Activated T-helper 1 cell treated with Interleukin-2 at 50 U/mL for 16 hours (primary cell): ENCODE measurements at places on chromosomes 7 and 10.
A peak's percentile ranks its signal among the peaks of the same experiment; 100 is the strongest.

- DNase-seq: no peak
These were observed 101.5 kb upstream of the RAB11FIP2 start for GRCh38 chr10:118148247-118148646.

DNA sequence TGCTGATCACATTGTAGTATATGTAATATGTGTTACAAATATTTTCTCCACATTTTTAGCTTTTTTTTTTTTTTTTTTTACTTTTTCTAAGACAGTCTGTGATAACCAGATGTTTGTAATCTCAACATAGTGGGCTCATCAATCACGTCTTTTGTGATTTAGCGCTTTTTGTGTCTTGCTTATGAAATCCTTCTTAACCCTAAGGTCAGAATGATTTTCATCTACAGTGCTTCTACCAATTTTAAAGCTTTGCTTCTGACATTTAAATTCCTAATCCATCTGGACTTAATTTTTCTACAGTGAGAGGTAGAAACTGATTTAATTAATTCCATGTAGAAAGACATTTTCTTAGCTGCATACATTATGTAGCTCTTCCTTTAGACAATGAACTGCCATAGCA is 626.4 kb downstream of the TNS3 start:
- DNase-seq: no peak

DNA sequence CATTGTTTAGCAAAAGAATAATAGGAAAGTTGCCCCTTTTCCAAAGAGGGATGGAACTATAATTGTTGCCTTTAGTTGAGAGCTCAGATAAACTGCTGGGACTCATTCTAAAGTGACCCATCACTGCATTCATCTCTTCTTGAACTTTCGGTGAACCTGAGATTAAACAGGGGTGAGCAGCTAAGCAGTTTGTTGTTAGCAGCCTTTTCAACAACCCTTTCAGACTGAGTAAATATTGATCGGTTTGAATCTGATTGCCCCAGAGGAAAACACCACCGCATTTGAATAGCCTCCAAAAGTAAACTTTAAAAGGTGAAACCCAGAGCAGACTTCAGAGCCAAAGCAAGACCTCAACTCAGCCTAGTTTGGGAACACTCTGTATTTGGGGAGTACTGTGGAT is 4.7 kb downstream of the HOXA1 start:
- no peak for DNase-seq

GRCh38 chr7:36880108-36880507 is 155.8 kb upstream of the AOAH start:
- no peak for DNase-seq

- DNase-seq: peak; percentile 33
These were observed 6.7 kb downstream of the ATP6V1F start for GRCh38 chr7:128869138-128869943.

DNA sequence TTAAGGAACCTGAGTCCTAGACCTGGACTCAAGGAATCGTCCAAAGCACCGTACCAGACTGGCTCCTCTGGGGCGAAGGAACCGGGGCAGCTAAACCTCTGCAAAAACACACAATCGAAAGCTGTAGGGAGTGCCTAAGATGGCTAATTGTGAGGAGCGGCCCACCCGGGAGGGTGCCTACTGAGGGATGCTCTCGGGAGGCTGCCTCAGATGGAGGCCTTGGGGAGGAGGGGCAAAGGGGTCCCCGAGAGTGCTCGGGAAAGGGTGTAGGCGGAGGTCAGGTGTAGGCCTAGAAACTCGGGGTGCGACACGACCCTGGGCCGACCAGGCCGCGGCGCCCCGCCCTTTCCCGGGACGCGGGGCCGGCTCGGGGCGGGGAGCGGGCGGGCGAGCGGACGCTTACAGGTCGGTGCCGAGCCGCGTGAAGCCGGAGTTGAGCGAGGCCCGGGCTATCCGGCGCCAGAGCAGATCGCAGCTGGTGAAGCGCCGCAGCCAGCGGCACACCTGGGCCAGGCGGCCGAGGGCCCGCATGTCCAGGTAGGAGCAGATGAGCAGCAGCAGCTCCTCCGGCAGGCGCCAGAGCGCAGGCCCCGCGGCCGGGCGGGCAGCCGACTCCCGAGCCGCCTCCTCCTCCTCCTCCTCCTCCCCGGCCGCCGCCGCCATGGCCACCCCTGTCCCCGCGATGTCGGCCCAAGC is 844 bp downstream of the FBXW4 start:
- peak; percentile 58 for DNase-seq

DNA sequence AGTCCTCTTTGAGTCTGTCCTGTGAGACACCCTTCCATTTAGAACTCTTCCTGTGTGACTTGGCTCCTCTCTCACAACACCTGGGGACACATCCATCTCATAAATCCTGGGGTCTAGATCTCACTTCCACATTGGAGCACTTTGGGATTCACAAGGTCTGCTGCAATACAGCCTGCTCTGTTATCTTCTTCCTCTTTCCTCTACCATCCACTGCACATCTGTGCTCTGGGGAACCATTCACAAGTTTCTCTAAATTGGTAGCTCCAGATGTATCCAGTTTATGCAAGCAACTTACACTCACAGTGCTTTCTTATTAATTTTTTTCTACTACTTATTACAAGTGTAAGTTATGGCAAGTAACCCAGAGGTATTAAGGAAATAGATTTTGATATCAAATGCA is 5.5 kb upstream of the FIGNL1 start:
- DNase-seq: no peak

DNA sequence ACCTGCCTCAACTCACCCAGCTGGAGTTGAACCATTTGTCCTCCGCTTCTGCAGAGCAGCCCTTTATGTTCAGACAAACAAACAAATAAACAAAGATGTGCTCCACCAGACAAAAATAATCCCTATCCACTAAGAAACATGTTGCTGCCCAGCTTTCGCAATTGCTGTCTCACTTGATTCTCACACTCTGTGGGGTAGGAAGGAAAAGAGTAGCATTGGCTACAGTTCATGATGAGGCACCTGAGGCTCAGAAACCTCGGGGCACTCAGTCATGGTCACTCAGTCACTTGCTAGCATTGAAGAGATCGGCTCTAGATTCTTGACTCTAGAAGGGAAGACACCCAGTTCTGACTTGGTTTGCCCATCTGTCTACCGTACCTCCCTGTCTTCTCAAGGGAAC is 88.0 kb upstream of the ZMIZ1 start:
- no peak for DNase-seq

GRCh38 chr10:35328404-35329037 is 7.8 kb upstream of the CCNY start:
- DNase-seq: no peak

DNA sequence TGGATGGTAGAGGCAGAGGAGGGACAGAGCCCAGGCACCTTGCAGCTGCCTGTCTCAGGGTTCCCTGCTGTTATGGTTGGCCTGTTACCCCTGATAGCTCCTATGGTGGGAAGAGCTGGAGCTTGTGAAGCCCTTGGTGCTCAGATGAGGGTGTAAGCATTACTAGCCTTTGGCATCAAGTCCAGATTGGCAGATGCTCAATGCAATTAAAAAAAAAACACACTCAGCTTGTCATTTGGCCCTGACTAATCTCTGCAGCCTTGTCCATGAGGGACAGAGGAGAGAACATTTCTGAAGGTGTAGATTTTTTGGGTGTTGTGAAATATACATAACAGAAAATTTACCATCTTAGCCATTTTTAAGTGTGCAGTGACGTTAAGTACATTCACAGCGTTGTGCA is 86.3 kb downstream of the PLPP4 start:
- DNase-seq: no peak

DNA sequence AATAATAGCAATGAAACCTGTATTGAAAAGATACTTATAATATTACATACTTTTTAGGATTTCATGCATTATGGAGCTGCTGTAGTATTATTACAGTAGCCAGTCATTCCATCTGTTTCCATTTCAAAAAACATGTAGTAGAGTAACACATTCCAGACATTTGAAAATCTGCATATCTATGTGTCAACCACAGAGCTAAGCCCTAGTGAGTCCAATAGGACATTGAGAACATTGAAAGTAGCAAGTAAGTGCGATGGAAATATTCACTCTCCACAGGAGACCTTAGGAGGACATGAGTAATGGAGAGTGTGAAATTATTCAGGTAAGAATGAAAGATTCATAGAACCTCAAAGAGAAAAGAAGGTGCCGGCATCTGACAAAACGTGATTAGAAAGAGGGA is 15.3 kb downstream of the NSMCE4A start:
- DNase-seq: no peak

GRCh38 chr7:18873734-18874336 is 243.6 kb downstream of the TWIST1 start:
- DNase-seq: no peak

DNA sequence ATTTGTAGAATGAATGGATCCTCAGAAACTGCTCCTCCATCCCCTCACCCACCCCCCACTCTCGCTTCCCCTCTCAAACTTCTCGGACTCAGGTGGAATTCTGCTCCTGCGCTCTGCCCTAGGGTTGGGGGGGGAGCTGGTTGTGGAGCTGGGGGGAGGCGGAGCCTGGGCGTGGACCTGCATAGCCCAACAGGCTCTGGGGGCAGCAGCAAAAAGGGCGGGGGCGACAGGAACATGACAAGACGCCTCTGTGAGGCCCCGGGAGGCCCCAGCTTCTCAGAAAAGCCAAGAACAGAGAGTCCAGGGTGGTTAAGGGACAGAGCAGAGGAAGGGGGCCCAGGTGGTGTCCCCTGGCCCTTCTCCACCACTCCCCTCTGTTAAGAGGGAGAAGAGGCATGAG is 3.5 kb downstream of the TSC22D4 start:
- DNase-seq: no peak

DNA sequence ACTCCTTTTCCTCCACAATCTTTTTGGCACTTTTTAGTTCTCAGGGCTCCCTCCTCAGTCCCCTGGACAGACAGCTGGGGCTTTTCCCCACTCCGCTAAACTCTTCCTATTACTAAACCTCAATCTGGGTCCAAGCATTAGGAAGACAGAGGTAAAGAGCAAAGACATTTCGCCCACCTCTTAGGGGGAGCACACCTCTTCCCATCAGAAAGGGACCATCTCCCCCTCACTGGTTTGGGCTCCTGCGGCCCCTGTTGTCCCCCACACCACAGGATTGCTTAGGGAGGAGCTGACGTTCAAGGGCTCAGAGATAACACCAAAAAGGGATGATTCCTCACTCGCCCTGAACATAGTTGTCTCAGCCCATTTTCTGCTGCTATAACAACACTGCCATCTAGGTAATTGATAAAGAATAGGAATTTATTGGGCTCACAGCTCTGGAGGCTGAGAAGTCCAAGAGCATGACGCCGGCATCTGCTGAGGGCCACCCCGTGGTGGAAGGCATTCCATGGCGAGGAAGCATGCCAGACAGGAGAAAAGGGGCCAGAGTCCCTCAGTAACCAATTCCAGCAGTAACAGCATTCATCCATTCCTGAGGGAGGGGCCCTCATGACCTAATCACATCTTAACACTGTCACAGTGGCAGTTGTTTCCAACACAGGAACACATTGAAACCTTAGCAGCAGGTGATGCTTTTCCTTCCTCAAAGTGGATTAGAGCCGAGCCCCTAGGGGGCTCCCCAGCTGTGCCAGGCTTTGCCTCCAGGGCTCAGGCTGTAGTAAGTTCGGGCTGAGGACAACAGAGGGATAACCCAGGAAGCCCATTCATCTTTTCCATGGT is 209.6 kb downstream of the EBF3 start:
- no peak for DNase-seq

GRCh38 chr10:132420981-132421846 is 24.2 kb downstream of the PWWP2B start:
- DNase-seq: no peak

DNA sequence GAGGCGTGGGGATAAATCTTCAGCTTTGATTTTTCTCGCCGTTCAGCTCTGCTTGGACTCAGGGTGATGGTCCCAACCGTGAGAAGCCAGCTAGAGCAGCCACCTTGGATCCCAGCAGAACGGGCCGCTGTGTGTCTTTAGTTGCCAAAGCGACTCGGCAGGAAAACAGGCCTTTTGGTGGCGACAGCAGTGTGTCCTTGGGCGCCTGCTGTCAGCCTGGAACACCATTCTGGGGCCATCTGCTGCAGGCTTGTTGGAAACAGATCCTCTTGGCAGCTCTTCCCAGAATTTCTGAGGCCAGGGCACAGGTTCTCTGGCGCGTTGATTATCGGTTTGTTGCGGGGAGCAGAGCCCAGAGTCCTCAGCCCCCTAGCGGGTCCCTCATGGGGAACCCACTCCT is 97.6 kb downstream of the CUX1 start:
- DNase-seq: no peak

GRCh38 chr7:100632951-100633717 is 8.2 kb downstream of the TFR2 start:
- peak; percentile 43 for DNase-seq

DNA sequence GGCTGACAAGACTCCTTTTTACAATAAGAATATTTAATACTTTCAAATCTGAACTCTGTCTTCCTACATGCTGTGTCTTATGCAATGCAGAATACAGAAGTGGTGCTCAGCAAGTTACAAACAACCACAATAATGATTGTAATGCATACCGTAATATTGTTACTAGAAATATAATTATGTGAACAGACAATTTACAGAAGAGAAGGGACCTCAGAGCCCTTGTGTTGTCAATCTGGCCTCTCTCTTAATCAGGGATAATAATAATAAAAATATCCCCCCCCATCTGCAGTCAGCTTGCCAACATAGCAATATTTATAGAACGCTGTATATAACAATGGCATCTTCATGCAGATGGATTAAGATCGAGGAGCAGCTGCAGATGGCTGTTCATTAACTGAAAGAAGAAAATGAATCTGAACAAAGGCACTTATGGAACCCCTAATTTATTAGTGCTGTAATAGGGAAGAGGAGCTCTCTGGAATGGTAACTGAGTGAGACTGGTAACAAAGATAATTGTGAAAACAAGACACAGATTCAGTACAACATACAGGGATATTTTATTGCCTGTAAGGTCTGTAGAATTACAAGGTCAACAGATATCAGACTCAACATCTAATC is 106.3 kb downstream of the TMEM26 start:
- DNase-seq: no peak

- no peak for DNase-seq
These were observed 97.9 kb upstream of the KLF14 start for GRCh38 chr7:130831817-130832481.

- DNase-seq: no peak
These were observed 101.3 kb downstream of the TWIST1 start for GRCh38 chr7:19016140-19016539.

GRCh38 chr7:106865130-106866041 is at the start of gene PIK3CG:
TSS of gene PIK3CG (plus strand) at chr7:106865282. CDS start at chr7:106867562, 2,280 bp downstream.
- DNase-seq: no peak

DNA sequence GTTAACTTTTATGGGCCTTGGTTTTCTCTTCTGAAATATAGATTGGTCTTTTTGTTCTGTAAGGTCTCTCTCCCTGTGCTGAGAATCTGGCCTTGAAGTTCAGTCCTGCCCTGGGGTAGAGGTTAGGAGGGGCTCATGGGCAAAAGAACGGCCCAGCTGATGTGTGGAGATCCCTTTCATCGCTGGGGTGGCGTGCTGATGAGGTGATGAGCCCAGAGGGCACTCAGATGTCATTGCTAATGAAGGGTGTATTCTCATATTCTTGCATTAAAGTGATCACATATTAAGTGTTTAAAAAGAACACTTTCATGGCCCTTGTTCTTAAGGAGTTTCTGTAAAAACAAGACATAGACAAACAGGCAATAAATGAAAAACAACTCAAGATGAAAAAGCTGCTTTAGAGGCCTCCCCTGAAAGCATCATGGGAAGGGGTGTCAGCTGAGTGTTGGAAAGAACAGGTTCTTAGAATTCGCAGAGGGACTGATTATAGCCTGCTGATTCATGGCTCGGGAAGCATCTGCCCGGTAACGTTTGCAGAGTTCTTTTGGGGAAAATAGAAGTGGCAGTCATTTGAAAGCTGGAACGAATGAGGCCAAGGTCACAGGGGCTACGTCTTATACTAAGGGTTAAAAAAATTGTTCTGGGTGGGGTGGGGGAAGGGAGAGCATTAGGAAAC is 72.5 kb upstream of the GPR158 start:
- no peak for DNase-seq

- DNase-seq: no peak
These were observed 568 bp upstream of the MEOX2 start for GRCh38 chr7:15686957-15687545.

- DNase-seq: no peak
These were observed 244.5 kb upstream of the PITRM1 start for GRCh38 chr10:3417096-3417495.
